ENCODE measurements at places on chromosomes 1 and 21. TPM values are rescaled to one million over a fixed set of nuclear protein-coding genes. Genes with fewer than 3 reads are reported as not detected.

The INTS11 gene
- 151 TPM for total RNA-seq

- no peak for DNase-seq
- no peak overlapping the region for H3K4me3 ChIP-seq
- no peak overlapping the region for H3K27ac ChIP-seq
- peaks cover 15% of the 10 kb centered on the region for H3K4me1 ChIP-seq
Measured at GRCh38 chr1:193283016-193283415, 96.6 kb upstream of the B3GALT2 start.

DNA sequence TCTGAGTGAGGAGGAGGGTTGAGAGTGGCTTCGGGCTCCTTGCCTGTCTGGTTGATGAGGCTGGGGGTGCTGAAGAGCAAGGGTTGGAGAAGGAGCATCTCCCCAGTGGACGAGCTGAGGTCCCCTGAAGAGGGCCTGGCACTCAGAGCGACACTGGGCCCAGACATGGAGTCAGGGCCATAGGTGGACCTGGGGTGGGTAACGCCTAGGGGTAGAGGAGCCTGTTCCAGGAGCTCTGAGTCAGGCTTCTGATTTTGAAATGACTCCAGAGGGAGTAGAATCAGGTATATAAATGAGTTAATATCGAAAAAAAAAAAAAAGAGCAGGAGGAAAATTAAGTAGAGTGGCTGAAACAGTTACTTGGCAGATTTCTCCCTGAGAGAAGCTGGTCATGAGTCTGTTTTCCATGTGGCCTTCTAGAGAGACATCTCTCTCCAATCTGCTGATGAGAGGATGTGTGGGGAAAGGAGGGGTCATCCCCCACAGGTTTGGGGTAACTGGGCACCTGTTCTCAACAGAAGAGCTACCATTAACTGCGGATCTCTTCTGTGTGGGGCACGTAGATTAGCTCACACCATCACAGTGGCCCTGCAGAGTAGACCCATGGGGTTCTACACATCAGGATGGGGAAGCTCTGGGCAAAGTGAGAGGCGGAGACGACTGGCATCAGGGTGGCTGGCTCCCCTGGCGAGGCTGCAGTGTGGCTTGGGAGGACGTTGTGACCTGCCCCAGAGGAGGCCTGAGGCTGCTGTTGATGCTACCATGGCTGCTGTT lies 115.5 kb downstream of the DHRS3 start:
- no peaks in the 10 kb centered on the region for H3K27me3 ChIP-seq
- peak; percentile 57 for DNase-seq
- peaks cover 27% of the 10 kb centered on the region for H3K36me3 ChIP-seq
- H3K4me3 ChIP-seq: no peak overlapping the region

- no peak overlapping the region for H3K4me3 ChIP-seq
- H3K4me1 ChIP-seq: peaks cover 13% of the 10 kb centered on the region
- H3K27me3 ChIP-seq: no peaks in the 10 kb centered on the region
- H3K36me3 ChIP-seq: no peaks in the 10 kb centered on the region
Measured at GRCh38 chr1:172145231-172145651, 275.2 kb upstream of the C1orf105 start.

The DNMT3L gene
- not detected for total RNA-seq

DNA sequence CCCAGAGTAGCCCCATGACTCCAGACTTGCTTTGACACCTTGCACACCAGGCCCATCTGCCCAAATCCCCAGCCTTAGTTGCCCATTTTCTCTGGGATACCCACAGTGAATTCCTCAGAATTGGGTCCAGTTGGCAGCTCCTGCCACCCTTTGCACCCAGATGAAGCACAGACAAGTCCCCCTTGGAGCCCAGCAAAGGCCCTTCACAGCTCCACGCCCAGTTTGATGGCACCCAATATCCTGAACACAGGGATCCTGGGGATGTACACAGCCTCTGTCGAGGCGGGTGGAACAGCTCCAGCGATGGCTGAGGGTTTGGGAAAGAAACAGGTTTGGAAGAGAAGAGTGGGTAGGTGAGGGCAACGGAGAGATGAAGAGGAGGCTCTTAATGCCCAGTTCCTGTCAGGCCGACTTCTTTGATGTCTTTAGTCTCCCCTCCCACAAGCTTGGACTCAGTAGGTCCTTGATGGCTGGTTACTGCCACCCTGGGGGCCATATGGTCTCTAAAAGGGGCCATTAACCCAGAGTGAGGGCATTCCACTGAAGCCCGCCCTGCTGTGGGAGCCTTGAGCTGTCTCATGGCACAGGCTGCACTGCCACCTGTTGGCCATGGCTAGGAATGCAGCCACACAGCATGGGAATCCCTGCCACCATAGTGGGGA lies 21.7 kb downstream of the TMEM53 start:
- peaks cover 14% of the 10 kb centered on the region for H3K36me3 ChIP-seq
- no peaks in the 10 kb centered on the region for H3K4me1 ChIP-seq
- peak; percentile 86 for DNase-seq
- no peak overlapping the region for H3K4me3 ChIP-seq
- H3K27ac ChIP-seq: no peak overlapping the region

The KIRREL1 gene
- 0.25 TPM for total RNA-seq

DNA sequence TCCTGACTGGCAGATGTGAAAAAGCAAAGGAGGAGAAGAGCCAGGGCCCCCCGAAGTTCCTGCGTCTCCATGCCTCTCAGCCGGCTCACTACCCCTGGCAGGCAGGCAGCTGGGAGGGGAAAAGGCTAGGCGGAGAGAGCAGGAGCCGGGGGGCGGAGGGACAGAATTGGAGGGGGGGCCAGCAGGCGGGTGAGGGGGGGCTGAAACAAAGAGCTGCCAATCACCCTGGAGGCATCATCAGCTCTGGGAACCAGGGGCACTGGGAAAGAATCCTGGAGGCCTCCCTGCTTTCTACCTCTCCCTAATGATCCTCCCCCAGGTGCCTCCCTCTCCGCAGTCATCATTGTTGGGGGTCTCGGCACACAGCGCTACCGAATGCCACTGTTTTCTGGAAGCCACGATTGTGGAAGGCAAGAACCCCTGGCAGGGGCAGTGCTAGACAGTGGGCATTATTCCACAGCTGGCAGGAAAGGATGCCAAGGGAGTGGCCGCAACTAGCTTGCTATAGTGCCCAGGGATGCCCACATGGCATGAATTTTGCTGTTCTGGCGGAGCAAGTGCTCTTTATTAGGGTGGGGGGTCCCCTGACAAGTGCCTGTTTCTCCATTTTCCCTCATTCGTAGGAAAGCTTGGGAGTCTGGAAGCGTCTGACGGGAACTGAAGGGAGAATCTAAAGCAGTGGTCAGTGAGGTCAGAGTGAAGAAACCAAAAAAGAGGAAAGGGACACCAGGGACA lies at the start of gene THBS3:
THBS3 (minus strand) TSS at position 92 of the 735 bp plus-strand sequence; CDS start at position 71, 21 bp downstream.
- no peaks in the 10 kb centered on the region for H3K27me3 ChIP-seq
- H3K36me3 ChIP-seq: peaks cover 3% of the 10 kb centered on the region

GRCh38 chr1:16986962-16987361 lies 6.5 kb upstream of the MFAP2 start:
- peaks cover 4% of the 10 kb centered on the region for H3K27me3 ChIP-seq
- H3K4me1 ChIP-seq: no peaks in the 10 kb centered on the region
- H3K4me3 ChIP-seq: no peak overlapping the region
- no peak for DNase-seq
- no peak overlapping the region for H3K27ac ChIP-seq

DNA sequence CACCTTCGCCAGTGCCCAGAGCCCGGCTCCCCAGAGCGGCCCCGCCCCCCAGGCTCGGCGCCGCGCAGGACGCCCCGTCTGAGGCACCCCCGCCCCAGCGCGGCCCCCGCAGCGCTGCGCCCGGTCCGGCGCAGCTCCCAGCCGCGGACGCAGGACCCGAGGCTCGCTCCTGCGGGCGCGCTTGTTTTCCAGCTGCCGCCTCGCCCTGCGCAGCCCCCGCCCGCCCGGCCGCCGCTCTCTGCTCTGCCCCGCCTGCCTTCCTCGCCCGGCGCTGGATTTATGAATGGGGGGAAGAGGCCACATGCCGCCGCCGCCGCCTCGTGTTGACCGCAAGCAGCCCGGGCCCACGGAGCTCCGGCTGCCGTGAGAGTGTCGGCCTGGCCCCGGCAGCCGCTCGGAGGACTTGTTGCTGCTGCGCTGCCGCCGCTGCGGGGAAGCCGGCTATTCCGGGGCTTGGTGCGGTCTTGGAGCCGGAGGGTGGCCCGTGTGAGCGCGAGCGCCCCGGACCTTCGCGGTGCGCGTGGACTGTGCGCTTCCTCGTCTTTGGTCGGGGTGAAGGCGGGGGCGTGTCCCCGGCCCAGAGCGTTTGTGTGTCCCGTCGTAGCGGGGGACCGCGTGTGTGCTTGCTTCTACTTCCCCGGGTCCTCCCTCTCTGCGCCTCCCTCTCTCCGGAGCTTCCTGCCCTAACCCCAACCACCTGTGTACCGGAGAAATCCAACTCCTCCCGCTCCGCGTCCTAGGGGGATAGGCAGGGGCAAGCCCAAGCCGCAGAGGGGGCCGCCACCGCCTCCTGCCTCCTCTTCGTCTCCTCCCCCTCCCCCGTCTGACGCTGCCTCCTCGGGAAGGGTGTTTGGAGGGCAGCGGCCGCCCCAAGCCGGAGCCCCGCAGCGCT lies 736 bp downstream of the KCNC4 start:
- H3K36me3 ChIP-seq: no peaks in the 10 kb centered on the region
- H3K4me3 ChIP-seq: peak overlapping the region; percentile 82
- peak overlapping the region; percentile 81 for H3K27ac ChIP-seq
- peaks cover 58% of the 10 kb centered on the region for H3K4me1 ChIP-seq
- no peaks in the 10 kb centered on the region for H3K27me3 ChIP-seq

- DNase-seq: no peak
- H3K4me3 ChIP-seq: no peak overlapping the region
- no peak overlapping the region for H3K27ac ChIP-seq
- peaks cover 9% of the 10 kb centered on the region for H3K4me1 ChIP-seq
Measured at GRCh38 chr1:51484591-51484990, 34.5 kb downstream of the EPS15 start.

DNA sequence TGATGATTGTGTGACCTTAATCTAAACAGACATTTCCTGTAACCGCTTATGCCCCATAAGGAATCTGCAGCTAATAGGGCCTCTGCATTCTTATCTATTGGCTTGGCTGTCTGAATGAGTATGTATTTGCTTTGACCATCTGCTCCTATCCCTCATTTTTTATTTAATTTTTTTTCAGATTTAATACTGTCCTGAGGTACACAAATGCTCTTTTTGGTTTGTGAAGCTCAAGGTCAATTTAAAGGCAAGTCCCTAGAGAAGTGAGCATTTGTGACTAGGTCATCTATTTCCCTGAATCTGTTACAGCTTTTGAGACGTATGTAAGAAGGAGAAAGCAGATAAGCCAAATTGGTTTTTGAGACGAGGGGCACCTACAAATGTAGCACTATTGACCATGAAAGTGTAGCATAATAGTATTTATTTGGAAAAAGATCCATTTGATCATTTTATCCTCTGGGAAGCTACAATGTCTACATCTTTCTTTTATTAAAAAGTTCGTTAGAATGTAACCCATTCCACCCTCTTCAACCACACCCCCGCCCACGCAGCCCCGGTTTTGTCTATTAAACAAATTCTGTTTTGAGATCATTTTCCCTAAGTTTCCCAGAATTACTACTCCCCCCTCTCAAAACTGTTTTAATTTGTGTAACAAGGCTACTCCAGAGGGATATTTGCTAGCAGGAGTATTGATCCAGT lies 69.2 kb upstream of the HSPA13 start:
- no peaks in the 10 kb centered on the region for H3K27me3 ChIP-seq
- H3K4me1 ChIP-seq: peaks cover 37% of the 10 kb centered on the region
- H3K4me3 ChIP-seq: no peak overlapping the region
- no peaks in the 10 kb centered on the region for H3K36me3 ChIP-seq

GRCh38 chr21:16570856-16571255 lies 841.1 kb downstream of the USP25 start:
- no peaks in the 10 kb centered on the region for H3K36me3 ChIP-seq
- no peaks in the 10 kb centered on the region for H3K4me1 ChIP-seq
- no peak for DNase-seq

GRCh38 chr21:43333298-43334062 lies 93.5 kb downstream of the SIK1 start:
- peaks cover 2% of the 10 kb centered on the region for H3K4me1 ChIP-seq
- no peaks in the 10 kb centered on the region for H3K36me3 ChIP-seq
- H3K27ac ChIP-seq: no peak overlapping the region
- no peak for DNase-seq

DNA sequence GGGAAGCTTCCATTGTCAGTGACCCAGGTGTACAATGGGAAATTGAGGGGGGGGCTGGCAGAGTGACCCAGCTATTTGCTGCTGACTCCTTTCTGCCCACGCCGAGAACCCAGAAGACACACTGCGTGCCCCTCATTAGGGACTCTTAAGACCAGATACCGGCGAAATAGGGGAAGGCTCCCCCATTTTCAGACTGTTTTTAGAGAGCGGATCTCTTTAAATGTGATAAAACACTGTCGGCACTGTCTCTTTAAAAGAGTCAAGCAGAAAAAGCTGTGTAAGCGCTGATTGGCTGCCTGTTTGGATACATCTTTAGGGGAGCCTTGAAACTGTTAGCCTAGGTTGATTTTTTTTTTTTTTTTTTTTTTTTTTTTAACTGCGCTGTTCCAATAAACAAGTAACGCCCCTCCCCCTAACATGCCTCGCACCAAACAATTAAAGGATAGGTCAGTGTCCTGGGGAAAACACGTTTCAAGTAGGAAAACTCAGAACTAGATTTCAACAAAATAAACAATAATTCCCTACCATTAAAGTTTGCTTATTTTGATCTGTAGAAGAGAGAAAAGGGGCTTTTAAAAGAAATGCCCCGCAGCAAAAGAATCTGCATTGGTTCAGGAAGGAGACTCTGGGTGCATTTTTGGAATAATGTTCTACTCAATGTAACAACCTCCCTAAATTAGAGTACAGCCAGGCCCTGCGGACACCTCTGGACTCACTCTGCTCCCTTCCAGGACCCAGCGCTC lies 1.4 kb upstream of the SSBP3 start:
- no peaks in the 10 kb centered on the region for H3K27me3 ChIP-seq
- peak overlapping the region; percentile 76 for H3K4me3 ChIP-seq
- H3K36me3 ChIP-seq: peaks cover 17% of the 10 kb centered on the region
- H3K4me1 ChIP-seq: peaks cover 48% of the 10 kb centered on the region

The AUNIP gene
- 12.9 TPM for total RNA-seq

- peak; percentile 91 for DNase-seq
- peaks cover 9% of the 10 kb centered on the region for H3K4me1 ChIP-seq
- H3K36me3 ChIP-seq: no peaks in the 10 kb centered on the region
- H3K27me3 ChIP-seq: peaks cover 30% of the 10 kb centered on the region
- H3K27ac ChIP-seq: no peak overlapping the region
Measured at GRCh38 chr1:228059634-228060457, 22.7 kb upstream of the ARF1 start.

GRCh38 chr21:17598437-17598836 lies 14.3 kb downstream of the BTG3 start:
- peaks cover 52% of the 10 kb centered on the region for H3K36me3 ChIP-seq
- no peak overlapping the region for H3K4me3 ChIP-seq
- H3K4me1 ChIP-seq: peaks cover 14% of the 10 kb centered on the region
- H3K27ac ChIP-seq: peak overlapping the region; percentile 19
- no peak for DNase-seq

The POGK gene
- 40.6 TPM for total RNA-seq

All from activated CD4-positive, alpha-beta T cell treated with anti-CD3 and anti-CD28 coated beads for 36 hours (primary cell).